Left lung (tissue), 14 donors: ENCODE measurements at places on chromosomes 12 and 14.

- DNase-seq: no peak
Measured at GRCh38 chr12:121295116-121295745, 1.3 kb downstream of the CAMKK2 start.

DNA sequence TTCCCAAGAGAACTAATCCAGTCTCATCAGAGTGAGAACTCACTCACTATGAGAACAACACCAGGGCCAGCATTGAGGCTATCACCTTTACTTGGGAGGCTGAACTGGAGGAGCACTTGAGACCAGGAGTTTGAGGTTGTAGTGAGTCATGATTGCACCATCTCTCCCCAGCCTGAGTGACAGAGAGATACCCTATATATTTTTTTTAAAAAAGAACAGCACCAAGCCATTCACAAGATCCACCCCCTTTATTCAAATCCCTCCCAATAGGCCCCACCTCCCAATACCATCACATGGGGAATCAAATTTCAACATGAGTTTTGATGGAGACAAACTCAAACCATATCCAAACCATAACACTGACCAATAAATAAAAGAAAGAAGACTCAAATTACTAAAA, 3.7 kb upstream of the TMX1 start:
- DNase-seq: no peak

DNA sequence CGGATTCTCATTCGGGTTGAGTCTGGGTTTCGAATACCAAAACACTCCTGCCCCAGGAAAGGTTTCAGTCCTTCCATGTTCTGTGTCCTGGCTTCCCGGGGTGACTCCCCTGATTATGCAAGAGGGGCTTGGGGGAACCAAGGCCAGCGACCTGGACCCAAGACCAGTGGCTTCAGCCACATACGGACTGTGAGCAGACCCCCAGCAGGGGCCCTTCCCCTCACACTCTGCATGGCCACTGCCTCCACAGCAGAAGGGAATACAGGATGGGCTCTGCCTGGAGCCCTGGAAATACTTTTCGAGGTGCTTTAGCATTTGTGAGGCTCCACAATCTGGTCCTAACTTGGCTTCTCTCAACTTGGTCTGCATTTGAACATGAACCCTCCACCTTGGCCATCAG, 19.1 kb downstream of the HDAC7 start:
- no peak for DNase-seq

- DNase-seq: no peak
Measured at GRCh38 chr14:72826039-72826438, 67.9 kb downstream of the DPF3 start.

- no peak for DNase-seq
Measured at GRCh38 chr12:15879413-15879812, 2.8 kb upstream of the STRAP start.

GRCh38 chr12:67413577-67413976, 144.4 kb downstream of the CAND1 start:
- DNase-seq: no peak

- no peak for DNase-seq
Measured at GRCh38 chr14:74525361-74525851, 31.8 kb downstream of the ISCA2 start.

GRCh38 chr12:62862259-62862881, 72.6 kb downstream of the PPM1H start:
- no peak for DNase-seq

DNA sequence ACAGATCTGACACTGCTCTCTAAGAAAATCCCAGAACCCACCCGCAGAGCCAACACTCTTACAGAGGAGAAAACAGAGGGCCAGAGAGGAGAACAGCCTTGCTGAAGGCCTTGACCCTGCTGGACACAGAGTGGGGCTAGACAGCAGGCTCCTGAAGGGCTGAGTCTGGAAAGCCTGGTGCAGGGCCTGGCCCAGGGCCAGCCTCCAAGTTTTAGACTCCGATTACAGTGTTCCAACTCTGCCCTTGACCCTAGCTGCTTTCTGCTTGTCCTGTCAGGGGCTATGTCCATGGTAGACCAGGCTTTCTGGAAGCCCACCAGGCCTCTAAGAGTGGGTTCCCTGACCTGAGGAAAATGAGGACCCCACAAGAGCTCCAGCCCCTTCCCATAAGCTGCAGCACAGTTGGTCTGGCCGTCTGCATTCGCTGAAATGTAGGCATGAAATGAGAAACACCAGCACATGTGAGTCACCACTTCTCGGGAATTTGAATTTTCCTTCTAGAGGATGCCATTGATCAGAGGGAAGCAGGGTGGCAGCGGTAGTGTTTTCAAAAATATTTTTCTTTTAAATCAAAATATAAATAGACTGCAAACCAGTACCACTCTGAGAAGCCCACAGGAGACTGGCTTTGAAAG, 154.4 kb downstream of the CALM1 start:
- DNase-seq: no peak

GRCh38 chr12:1318327-1319031, 275.9 kb downstream of the FBXL14 start:
- DNase-seq: no peak

DNA sequence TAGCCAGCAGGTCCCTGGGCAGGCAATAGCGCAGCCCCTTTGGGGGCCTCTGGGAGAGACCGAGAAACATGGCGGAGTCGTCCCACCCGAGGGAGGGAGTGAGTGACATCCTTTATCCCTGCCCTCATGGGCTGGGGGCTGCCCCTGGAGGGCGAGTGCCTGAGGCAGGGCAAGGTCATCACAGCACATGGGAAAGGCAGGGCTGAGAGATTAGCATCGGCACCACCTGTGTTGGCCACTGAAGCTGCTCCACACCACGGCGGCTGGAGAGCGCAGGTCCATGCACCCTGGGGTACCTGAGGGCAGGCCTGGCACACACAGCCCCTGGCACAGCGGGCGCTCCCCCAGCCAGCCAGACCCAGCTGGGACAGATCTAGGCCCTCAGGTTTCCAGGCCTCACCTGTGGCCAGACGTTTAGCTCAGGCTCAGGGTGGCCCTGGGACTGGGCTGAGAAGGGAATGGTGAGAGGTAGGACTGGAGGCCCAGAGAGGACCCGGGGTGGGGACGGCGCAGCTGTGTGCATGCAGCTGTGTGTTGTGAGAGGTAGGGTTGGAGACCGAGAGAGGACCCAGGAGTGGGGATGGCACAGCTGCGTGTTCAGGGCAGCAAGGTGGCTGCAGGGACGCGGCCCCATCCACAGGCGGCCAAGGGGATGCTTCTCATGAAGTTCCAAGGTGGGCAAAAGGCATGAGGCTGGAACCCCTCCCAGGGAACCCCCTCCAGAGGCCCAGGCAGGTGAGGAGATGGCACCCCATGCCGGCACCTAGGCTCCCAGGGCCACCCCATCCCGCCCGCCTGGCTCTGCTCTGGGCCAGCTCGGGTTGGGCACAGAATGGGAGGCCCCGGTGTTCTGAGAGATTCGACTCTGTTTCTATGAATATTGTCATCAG, 74.1 kb downstream of the KIF26A start:
- no peak for DNase-seq

GRCh38 chr12:23113781-23114180, 488.8 kb downstream of the ETNK1 start:
- no peak for DNase-seq

GRCh38 chr12:26269562-26270284, 74.3 kb downstream of the SSPN start:
- no peak for DNase-seq

- DNase-seq: no peak
Measured at GRCh38 chr14:101991352-101991751, 27.0 kb downstream of the DYNC1H1 start.

- DNase-seq: no peak
Measured at GRCh38 chr12:116765271-116765670, 27.2 kb downstream of the RNFT2 start.

DNA sequence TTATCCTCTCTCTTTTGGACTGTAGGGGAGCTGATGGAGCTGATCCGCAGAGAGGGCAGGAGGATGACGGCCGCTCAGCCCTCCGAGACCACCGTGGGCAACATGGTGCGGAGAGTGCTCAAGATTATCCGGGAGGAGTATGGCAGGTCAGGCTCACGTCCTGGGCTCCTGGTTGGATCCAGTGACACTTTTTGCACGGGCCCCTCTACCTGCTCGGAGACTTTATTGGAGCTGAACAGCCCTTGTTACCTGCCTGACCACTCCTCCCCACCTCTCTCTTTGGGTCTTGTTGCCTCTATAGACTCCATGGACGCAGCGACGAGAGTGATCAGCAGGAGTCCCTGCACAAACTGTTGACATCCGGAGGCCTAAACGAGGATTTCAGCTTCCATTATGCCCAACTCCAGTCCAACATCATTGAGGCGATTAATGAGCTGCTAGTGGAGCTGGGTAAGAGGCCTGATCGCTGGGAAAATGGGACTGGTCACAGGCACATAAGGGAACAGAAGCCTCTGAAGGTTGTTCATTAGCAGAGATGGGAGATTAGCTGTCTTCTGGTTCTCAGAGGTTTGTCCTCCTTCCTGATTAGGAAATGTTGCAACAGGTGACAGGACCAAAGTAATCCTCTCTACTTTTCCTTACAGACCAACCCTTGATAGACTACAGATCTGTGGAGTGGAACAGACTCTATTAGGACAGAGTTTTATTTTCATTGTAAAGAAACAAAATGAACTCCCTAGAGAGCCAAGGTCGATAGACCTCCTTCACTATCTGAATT, 718 bp downstream of the EIF2B2 start:
- DNase-seq: no peak

GRCh38 chr12:89709995-89710872, 1.6 kb upstream of the ATP2B1 start:
- DNase-seq: peak; percentile 76
